ENCODE measurements at places on chromosomes 11 and 22. TPM values are rescaled to one million over a fixed set of nuclear protein-coding genes. Genes with fewer than 3 reads are reported as not detected.

TMPRSS5 gene
- total RNA-seq = 0.16 TPM

BCR gene
- 225 TPM for total RNA-seq

MOGAT2 gene
- total RNA-seq = not detected

GGTLC3 gene
- total RNA-seq = not detected

NUP50 gene
- 44.0 TPM for total RNA-seq

TRIM49 gene
- not detected for total RNA-seq

NXPE4 gene
- total RNA-seq = not detected

TMA7B gene
- not detected for total RNA-seq

ZP1 gene
- not detected for total RNA-seq

GDPD4 gene
- total RNA-seq = not detected

C11orf65 gene
- total RNA-seq = not detected

SOX6 gene
- total RNA-seq = 0.32 TPM

EMID1 gene
- 3.5 TPM for total RNA-seq

TMEM41B gene
- 31.5 TPM for total RNA-seq

SPDYC gene
- not detected for total RNA-seq

Data from bladder microvascular endothelial cell (primary cell).